GM23248 (cell line): ENCODE measurements at places on chromosomes 1 and 21.

- H3K4me3 ChIP-seq, result no peak overlapping the region
- peak; percentile 49 for DNase-seq
- H3K27ac ChIP-seq, result no peak overlapping the region
- no peaks in the 10 kb centered on the region for H3K4me1 ChIP-seq
- H3K27me3 ChIP-seq, result no peaks in the 10 kb centered on the region; the same call in none of the 2 replicates
Observed at GRCh38 chr1:181676269-181676668, 193.0 kb downstream of the CACNA1E start.

- no peak overlapping the region for H3K4me3 ChIP-seq
- no peak overlapping the region for H3K27ac ChIP-seq
- H3K36me3 ChIP-seq, result no peaks in the 10 kb centered on the region
- no peaks in the 10 kb centered on the region for H3K4me1 ChIP-seq
- H3K27me3 ChIP-seq, result peaks cover 49% of the 10 kb centered on the region
Observed at GRCh38 chr1:34237151-34237815, 60.6 kb downstream of the C1orf94 start.

- H3K27me3 ChIP-seq, result no peaks in the 10 kb centered on the region
- no peak overlapping the region for H3K27ac ChIP-seq
- no peaks in the 10 kb centered on the region for H3K36me3 ChIP-seq
- no peaks in the 10 kb centered on the region for H3K4me1 ChIP-seq
Observed at GRCh38 chr1:24963943-24964693, 34.0 kb upstream of the RUNX3 start.

GRCh38 chr1:41975850-41976569, 57.3 kb upstream of the HIVEP3 start:
- DNase-seq, result no peak
- no peaks in the 10 kb centered on the region for H3K4me1 ChIP-seq

DNA sequence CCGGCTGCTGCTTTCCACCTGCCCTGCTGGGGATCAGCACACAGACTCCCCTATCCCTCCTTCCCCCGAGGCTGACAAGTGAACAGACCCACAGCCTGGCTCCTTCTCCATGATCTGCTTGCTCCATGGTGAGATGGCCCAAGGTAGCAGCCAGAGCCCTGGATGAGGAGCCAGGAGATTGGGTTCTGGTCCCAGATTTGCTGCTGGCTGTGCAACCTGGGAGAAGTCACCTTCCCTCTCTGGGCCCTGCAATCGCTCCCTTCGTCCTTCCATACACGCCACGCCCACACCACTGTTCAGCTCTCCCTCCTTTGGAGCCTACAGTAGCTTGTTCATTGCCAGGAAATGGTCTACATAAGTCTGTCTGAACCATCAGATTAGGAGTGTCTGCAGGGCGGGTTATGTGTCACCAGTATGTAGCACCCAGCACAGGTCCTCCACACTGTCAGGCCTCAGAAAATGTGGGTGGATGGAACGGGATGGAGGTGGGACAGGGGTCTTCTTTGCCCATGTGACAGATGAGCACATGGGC, 9.2 kb upstream of the EPHA8 start:
- DNase-seq, result no peak
- H3K27ac ChIP-seq, result no peak overlapping the region
- H3K27me3 ChIP-seq, result peaks cover 39% of the 10 kb centered on the region
- no peak overlapping the region for H3K4me3 ChIP-seq
- no peaks in the 10 kb centered on the region for H3K36me3 ChIP-seq

DNA sequence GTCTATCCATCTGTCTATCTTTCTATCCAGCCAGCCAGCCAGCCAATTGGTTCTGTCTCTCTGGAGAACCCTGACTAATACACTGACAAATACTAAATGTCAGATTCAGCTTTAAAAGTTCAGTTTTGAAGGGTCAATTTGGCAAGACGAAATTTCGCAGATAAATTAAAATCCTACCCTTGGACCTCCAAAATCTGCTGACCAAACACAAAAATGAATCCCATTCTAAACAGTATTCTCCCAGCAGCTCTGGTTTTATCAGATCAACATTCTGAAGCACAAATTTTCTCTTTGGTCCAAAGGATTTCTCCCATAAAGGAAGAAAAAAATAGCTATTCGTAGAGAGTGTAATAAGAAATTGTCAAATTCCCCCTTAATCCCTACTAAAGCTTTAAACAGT, 248.6 kb downstream of the RERE start:
- no peak for DNase-seq
- no peaks in the 10 kb centered on the region for H3K27me3 ChIP-seq
- no peak overlapping the region for H3K4me3 ChIP-seq
- H3K4me1 ChIP-seq, result peaks cover 21% of the 10 kb centered on the region

- H3K27ac ChIP-seq, result no peak overlapping the region
- H3K27me3 ChIP-seq, result no peaks in the 10 kb centered on the region
- no peaks in the 10 kb centered on the region for H3K36me3 ChIP-seq
- H3K4me1 ChIP-seq, result no peaks in the 10 kb centered on the region
- H3K4me3 ChIP-seq, result no peak overlapping the region
Observed at GRCh38 chr21:45939521-45940045, 42.0 kb upstream of the COL6A1 start.

GRCh38 chr21:40143822-40144525, 276.7 kb downstream of the PCP4 start:
- no peaks in the 10 kb centered on the region for H3K4me1 ChIP-seq
- no peaks in the 10 kb centered on the region for H3K27me3 ChIP-seq
- H3K4me3 ChIP-seq, result no peak overlapping the region

DNA sequence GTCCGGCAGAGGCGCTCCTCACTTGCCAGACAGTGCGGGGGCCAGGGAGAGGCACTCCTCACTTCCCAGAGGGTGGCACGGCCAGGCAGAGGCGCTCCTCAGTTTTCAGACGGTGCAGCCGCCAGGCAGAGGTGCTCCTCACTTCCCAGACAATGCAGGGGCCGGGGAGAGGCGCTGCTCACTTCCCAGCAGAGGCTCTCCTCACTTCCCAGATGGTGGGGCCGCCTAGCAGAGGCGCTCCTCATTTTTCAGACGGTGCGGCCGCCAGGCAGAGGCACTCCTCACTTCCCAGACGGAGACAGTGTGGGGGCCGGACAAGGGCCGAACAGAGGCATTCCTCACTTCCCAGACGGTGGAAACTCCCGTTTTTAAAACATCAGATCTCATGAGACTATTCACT, 238.4 kb upstream of the CACYBP start:
- no peak for DNase-seq
- no peaks in the 10 kb centered on the region for H3K36me3 ChIP-seq
- no peaks in the 10 kb centered on the region for H3K27me3 ChIP-seq
- H3K4me1 ChIP-seq, result no peaks in the 10 kb centered on the region
- no peak overlapping the region for H3K27ac ChIP-seq

DNA sequence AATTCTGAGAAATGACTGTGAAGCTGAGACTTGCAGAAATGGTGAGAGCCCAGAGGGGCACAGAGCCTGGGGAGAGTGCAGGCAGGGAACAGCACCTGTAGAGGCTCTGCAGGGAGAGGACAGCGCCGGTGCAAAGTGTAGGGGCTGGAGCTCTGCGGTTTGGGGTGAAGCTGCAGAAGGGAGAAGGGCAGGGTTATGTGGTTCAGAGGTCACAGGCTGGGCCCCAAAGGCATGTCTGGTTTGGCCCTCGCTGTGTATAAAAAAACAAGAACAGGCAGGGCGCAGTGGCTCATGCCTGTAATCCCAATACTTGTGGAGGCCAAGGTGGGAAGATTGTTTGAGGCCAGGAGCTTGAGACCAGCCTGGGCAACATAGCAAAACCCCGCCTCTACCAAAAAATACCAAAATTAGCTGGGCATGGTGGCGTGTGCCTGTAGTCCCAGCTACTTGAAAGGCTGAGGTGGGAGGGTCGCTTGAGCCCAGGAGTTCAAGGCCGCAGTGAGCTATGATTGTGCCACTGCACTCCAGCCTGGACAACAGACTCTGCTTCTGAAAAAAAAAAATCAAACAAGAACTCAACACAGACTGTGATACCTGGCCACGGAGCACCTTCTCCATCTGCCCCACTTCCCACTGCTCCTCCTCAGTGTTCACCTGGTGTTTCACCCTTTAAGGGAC, 29.1 kb downstream of the SERINC2 start:
- H3K36me3 ChIP-seq, result no peaks in the 10 kb centered on the region
- no peak for DNase-seq
- no peak overlapping the region for H3K27ac ChIP-seq
- H3K27me3 ChIP-seq, result no peaks in the 10 kb centered on the region
- H3K4me1 ChIP-seq, result no peaks in the 10 kb centered on the region
- no peak overlapping the region for H3K4me3 ChIP-seq

GRCh38 chr1:109500941-109501381, 7.1 kb downstream of the CYB561D1 start:
- DNase-seq, result peak; percentile 58
- H3K4me1 ChIP-seq, result peaks cover 21% of the 10 kb centered on the region
- H3K27me3 ChIP-seq, result no peaks in the 10 kb centered on the region
- no peak overlapping the region for H3K27ac ChIP-seq
- H3K4me3 ChIP-seq, result no peak overlapping the region
- 0 out of 2 replicates have a peak, but pooled peaks cover 5% of the 10 kb centered on the region for H3K36me3 ChIP-seq

DNA sequence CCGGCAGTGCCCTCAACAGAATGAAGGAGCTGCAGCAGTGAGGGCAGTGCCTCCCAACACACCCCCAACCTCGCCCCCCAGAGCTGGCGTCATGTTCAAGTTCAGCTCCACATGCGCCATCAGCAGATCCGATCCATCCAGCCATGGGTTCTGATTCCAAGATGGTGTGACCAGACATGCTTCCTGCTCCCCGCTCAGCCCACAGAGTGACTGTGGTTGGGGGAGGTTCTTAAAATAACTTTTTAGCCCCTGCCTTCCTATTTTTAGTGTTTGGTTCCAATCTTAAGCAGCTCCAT, 30.1 kb upstream of the GPR137B start:
- H3K27me3 ChIP-seq, result no peaks in the 10 kb centered on the region
- H3K27ac ChIP-seq, result no peak overlapping the region
- H3K4me3 ChIP-seq, result no peak overlapping the region
- DNase-seq, result no peak
- no peaks in the 10 kb centered on the region for H3K4me1 ChIP-seq

DNA sequence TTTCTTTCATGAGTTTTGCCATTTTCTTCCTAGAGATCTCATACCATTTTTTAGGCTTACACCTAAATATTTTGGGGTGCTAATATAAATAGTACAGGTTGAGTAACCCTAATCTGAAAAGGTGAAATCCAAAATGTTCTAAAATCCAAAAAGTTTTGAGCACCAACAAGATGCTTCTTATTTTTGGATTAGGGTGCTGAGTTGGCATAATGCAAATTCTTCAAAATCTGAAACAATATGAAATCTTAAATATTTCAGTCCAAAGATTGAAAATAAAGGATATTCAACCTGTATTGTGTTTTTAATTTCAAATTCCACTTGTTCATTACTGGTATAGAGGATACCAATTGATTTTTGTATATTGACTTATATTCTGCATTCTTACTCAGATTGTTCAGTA, 51.1 kb upstream of the KCNK2 start:
- H3K36me3 ChIP-seq, result peaks cover 3% of the 10 kb centered on the region; the same call in 1 of the 2 replicates
- DNase-seq, result no peak
- H3K27me3 ChIP-seq, result no peaks in the 10 kb centered on the region
- H3K27ac ChIP-seq, result no peak overlapping the region
- H3K4me1 ChIP-seq, result 0 out of 2 replicates have a peak, but pooled peaks cover 14% of the 10 kb centered on the region
